Renal cortical epithelial cell (primary cell): ENCODE measurements at places on chromosomes 7 and 10.

GRCh38 chr10:6269953-6270867 is 67.5 kb downstream of the PFKFB3 start:
- DNase-seq: peak; percentile 77

DNA sequence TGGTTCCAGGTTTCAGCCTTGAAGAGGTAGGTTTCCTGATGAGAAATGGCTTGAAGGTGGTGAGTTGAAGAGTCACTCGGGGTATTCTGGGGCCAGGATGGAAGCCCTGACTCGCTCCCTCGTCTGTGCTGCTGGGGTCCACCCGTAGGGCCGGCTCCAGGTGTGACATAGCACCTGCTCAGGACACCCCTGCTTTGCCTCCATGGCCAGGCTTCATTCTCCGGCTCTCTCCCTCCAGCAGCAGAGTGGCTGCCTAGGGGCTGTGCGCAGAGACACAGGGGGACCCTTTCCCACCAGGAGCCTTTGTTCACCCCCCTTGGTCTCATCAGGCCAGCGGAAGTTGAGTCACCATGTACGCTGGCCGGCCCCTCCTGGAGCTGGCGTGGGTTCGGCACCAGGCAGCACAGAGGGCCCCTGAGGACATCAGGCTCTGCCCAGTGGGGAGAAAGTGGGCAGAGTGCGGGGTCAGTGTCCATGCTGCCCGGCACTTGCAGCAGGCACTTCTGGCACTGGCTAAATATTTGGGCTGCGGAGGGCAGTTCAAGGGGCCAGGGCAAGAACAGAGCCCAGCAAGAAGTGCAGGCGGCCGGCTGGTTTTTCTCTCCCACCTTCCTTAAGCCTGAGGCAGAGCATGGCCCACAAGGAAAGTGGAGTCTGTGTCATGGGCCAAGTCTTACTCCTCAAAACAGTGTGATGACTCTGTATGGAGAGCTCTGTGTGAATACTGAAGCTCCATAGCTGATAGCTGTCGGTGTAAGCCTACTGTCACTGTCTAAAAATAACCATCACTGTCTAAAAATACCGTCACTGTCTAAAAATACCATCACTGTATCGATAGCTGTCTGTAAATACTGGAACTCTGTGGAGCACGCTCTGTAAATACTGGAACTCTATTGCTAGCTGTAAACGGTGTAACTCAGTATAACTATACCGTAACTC is 3.7 kb upstream of the PRKAR1B start:
- DNase-seq: no peak

DNA sequence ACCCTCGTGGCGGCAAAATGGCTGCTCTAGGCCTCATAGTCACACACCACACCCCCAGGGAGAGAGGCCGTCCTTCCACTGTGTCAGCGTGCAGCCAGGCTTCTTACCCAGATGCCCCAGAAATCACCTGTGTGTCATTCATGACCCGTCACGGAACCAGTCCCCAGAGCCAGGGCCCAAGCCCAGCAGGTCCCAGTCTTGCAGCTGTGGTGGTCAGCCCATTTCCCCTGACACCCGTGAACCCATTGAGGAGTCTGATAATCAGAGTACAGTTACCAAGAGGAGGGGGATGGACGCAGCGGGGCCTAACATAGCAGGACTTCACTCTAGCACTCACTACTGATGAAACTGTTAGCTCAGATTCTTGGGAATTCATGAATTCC is 112.1 kb downstream of the ACTR3B start:
- DNase-seq: no peak

GRCh38 chr7:112010994-112011393 is 195.2 kb downstream of the DOCK4 start:
- DNase-seq: no peak

- no peak for DNase-seq
Measured at GRCh38 chr7:55075464-55076021, 56.7 kb downstream of the EGFR start.

DNA sequence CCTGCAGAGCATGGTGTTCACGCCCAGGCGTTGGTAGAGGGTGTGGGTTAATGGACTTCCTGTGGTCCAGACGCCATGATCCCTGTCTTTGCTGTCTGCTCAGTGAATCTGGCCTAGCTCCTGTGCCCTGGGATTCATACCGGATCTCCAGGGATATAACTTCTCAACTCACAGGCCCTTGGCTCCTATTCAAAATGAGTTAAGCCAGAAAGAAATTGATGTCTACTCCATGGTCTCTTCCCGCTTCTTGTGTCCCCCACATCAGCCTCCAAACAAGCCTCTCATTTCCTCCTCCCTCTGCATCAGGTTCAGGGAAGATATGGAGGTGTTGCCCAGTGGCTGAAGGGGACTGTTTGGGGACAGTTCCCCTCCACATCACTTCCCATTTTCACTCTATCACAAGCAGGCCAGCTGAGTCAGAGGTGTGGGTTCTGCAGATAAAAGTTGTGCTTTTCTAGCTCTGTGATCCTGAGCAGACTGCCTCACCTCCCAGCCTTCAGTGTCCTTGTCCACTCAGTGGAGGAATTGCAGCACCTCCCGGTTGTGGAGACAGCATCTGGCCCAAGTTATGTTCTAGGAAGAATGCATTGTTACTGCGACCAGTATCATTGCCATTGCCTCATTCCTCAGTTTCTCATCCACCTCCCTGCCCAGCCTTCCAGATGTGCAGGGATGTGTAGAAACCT is 22.5 kb downstream of the AKR1E2 start:
- DNase-seq: no peak
